ENCODE measurements at places on chromosomes 2 and 18.

GRCh38 chr18:24790347-24790746 is 329.9 kb downstream of the HRH4 start:
- DNase-seq, result no peak

GRCh38 chr2:95289253-95289652 is 7.9 kb upstream of the KCNIP3 start:
- DNase-seq, result no peak

DNA sequence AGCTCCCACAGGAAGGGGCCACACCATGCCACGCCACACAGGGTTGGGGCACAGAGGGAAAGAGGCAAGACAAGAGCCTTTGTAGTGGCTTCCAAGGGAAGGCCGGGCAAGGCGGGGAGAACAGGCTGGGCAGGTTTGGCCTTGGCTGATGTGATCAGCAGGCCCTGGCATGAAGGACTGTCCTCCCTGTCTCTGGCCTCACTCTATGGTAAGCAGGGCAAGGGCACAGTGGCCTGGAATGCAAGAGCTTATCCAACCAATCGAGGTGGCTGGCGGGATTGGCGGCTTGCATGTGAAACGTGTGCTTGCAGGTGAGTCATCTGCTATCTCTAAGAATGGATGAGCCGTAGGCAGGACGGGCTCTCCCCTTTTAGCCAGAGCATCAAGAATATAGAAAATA is 6.4 kb upstream of the ATP9B start:
- DNase-seq, result no peak

- DNase-seq, result no peak
These were observed 27.0 kb downstream of the KLF7 start for GRCh38 chr2:207138627-207139297.

DNA sequence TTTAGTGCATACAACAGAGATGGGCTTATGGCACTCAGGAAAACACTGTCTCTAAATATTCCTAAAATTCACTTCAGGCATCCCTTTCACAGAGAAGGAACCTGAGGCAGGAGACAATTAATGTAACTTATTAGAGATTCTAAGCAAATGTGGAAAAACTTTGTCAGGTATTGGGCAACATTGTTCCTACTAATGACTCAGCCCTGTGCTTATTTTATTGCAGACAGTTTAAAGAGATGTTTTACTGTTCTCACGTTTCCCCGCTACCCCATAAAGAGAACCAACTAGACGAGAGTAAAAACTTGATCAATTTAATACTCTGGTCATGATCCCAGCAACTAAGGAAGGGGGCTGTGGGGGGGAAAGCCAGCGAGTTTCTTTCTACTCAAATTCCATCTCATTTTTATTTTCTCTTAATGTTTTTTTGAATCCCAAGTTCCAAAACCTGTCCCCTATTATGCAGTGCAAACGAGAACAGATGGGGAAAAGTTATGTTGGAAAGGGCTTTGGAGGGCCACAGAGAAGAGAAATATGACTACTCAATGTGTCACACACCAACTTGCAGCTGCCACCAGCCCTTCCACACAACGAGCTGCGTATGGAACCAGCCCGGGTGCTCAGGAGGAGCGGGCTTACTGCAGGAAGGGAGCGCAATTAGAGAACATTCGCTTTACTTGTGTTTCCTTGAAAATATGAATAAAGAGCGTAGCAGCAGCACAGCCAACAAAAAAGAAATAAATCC is 18.7 kb upstream of the ACVR1 start:
- no peak for DNase-seq

DNA sequence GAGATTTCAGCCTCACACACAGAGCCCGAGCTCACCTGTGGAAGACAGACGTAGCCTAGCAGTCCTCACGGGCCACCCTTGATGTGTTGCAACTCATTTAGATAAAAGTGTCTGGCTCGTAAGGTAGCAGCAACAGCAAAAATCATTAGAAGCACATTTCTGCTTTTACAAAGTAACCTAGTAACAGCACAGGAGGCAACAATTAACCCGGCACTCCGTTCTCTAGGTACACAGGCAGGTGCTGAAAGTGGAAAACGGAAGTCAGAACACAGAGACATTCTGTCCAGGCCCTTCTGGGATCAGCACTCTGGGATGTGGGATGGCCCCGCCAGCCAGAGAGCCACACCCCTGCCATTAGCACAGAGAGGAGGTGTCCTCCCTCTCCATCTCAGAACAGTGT is 99.3 kb downstream of the KLHL29 start:
- DNase-seq, result no peak

- DNase-seq, result no peak
These were observed 265.5 kb downstream of the PTH2R start for GRCh38 chr2:208671886-208672680.

Data from central memory CD8-positive, alpha-beta T cell (primary cell).